ENCODE measurements at places on chromosomes 1 and 21. TPM values are rescaled to one million over a fixed set of nuclear protein-coding genes. Genes with fewer than 3 reads are reported as not detected.

The TSPAN2 gene
- polyA plus RNA-seq = 51.1 TPM

The LRRC8B gene
- polyA plus RNA-seq = 1.8 TPM

The GPR157 gene
- 2.7 TPM for polyA plus RNA-seq

The LINGO4 gene
- polyA plus RNA-seq = 0.19 TPM

The TMEM240 gene
- polyA plus RNA-seq = 31.0 TPM

The FAM151A gene
- 0.10 TPM for polyA plus RNA-seq

The C1QTNF12 gene
- 0.99 TPM for polyA plus RNA-seq

The SELP gene
- polyA plus RNA-seq = 7.5 TPM

The NEXN gene
- polyA plus RNA-seq = 86.1 TPM

The KCNT2 gene
- 4.7 TPM for polyA plus RNA-seq

The SPRR2E gene
- polyA plus RNA-seq = not detected

The ALG14 gene
- polyA plus RNA-seq = 2.7 TPM

The OR10Z1 gene
- not detected for polyA plus RNA-seq

The BGLAP gene
- polyA plus RNA-seq = 0.68 TPM

The PLA2G4A gene
- polyA plus RNA-seq = 23.3 TPM

The RIPPLY3 gene
- 0.48 TPM for polyA plus RNA-seq

The ADAMTS5 gene
- polyA plus RNA-seq = 8.7 TPM

The ERICH3 gene
- 0.11 TPM for polyA plus RNA-seq

The OR2AK2 gene
- not detected for polyA plus RNA-seq

The RLF gene
- polyA plus RNA-seq = 9.2 TPM

The AQP10 gene
- polyA plus RNA-seq = 0.05 TPM

The NHLH1 gene
- polyA plus RNA-seq = 0.05 TPM

The ASPM gene
- polyA plus RNA-seq = 0.11 TPM

The RNU1-4 gene
- not detected for polyA plus RNA-seq

The CFHR3 gene
- polyA plus RNA-seq = 0.10 TPM

The SDHB gene
- 114 TPM for polyA plus RNA-seq

The RPS6KC1 gene
- 13.2 TPM for polyA plus RNA-seq

The DIO1 gene
- 0.08 TPM for polyA plus RNA-seq

The ACOT11 gene
- 5.9 TPM for polyA plus RNA-seq

The OR2L3 gene
- not detected for polyA plus RNA-seq

The FCRLB gene
- polyA plus RNA-seq = 1.1 TPM

The VAV3 gene
- 3.8 TPM for polyA plus RNA-seq

The HSF2BP gene
- 0.37 TPM for polyA plus RNA-seq

The CHRNB2 gene
- 0.33 TPM for polyA plus RNA-seq

The CA14 gene
- polyA plus RNA-seq = 1.9 TPM

The TMEM82 gene
- not detected for polyA plus RNA-seq

The ASCL5 gene
- polyA plus RNA-seq = not detected

The S100B gene
- polyA plus RNA-seq = 12.4 TPM

The TSPEAR gene
- 0.03 TPM for polyA plus RNA-seq

The CLSTN1 gene
- 90.6 TPM for polyA plus RNA-seq

The NRDC gene
- 62.3 TPM for polyA plus RNA-seq

The F13B gene
- 0.05 TPM for polyA plus RNA-seq

The PRKAA2 gene
- polyA plus RNA-seq = 2.7 TPM

The HES5 gene
- 0.42 TPM for polyA plus RNA-seq

The CYP4X1 gene
- polyA plus RNA-seq = 1.8 TPM

The CD2 gene
- polyA plus RNA-seq = 2.3 TPM

The RGS1 gene
- 96.8 TPM for polyA plus RNA-seq
